ENCODE measurements at places on chromosomes 13 and 19. TPM values are rescaled to one million over a fixed set of nuclear protein-coding genes. Genes with fewer than 3 reads are reported as not detected.

DNA sequence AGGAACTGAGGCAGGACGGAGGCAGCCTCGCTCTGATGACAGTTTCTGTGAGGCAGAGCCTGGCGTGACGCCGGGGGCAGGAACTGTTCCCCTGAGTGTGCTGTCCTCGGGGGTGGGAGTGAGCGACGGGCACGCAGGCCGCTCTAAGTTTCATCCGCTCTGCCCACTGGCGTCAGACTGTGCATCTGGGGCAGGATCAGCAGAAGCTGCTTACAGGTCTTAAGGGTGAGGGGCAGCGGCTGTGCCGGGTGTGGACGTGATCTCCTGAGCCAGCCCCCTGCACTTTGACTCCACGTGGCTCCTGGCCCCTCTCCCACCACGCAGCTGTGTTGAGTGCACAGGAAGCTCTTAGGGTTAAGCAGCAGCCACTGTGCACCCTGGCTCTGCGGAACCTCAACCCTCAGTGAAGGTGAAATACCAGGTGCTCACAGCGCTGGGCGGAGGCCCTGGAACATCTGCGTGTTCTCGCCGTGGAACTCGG, 1.5 kb downstream of the GRK1 start:
- no peak overlapping the region for H3K4me3 ChIP-seq
- H3K27me3 ChIP-seq, result no peaks in the 10 kb centered on the region
- H3K27ac ChIP-seq, result no peak overlapping the region
- no peaks in the 10 kb centered on the region for H3K36me3 ChIP-seq
- H3K4me1 ChIP-seq, result no peaks in the 10 kb centered on the region

ZIM2 gene
- not detected for total RNA-seq

DNA sequence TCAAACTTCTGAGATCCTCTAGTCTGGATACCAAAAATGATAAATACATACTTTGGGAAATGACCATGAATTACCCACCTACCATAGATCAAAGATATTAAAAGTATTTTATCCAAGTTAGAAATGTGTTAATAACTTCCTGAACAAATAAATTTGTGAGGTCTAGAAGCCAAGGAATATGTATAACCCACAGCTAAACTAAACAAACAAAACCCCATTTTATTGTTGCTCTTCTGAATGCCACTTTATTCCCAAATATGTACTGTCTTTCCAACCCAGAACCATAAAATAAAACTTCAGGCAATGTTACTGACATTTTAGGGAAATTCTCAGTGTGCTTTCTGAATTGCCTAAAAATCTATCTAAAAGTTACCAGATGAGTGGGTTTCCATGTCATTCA, 35.1 kb downstream of the UBL3 start:
- no peak overlapping the region for H3K4me3 ChIP-seq
- H3K27ac ChIP-seq, result no peak overlapping the region
- peaks cover 29% of the 10 kb centered on the region for H3K4me1 ChIP-seq
- no peaks in the 10 kb centered on the region for H3K27me3 ChIP-seq
- no peaks in the 10 kb centered on the region for H3K36me3 ChIP-seq

RINL gene
- 14.5 TPM for total RNA-seq

CEACAM21 gene
- 0.35 TPM for total RNA-seq

GRCh38 chr13:43389983-43390382, 366.6 kb downstream of the DNAJC15 start:
- peaks cover 4% of the 10 kb centered on the region for H3K4me1 ChIP-seq
- no peaks in the 10 kb centered on the region for H3K36me3 ChIP-seq
- H3K27me3 ChIP-seq, result no peaks in the 10 kb centered on the region
- no peak for DNase-seq

DNA sequence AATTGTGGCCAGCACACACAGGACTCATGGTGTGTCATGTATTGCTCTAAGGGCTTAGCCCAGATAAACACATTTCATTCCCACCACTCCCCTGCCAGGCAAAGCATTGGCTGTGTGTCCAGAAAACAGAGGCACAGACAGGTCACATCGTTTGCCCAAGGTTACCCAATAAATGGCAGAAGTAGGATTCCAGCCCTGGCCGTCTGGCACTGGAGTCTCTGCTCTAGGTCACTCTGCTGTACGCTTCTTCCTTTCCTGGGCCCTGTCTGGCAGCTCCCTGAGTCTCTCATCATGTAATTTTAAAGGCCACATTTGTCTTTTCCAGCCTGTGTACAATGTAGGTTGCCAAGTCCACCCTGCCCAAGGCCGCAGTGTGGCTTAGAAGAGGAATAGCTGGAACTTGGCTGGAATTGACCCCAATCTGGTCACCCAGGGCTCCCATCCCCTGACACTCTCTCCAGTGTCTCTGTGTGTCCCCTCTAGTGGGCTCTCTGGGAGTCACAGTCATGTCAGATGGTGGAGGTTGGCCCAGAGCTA, 264.5 kb upstream of the TSHZ3 start:
- H3K27me3 ChIP-seq, result peaks cover 5% of the 10 kb centered on the region
- H3K27ac ChIP-seq, result no peak overlapping the region
- no peak overlapping the region for H3K4me3 ChIP-seq

All from WTC11 (cell line).